Dermis blood vessel endothelial cell (primary cell): ENCODE measurements at places on chromosomes 3 and 15.

GRCh38 chr3:36893826-36894225 is 51.0 kb downstream of the TRANK1 start:
- no peak for DNase-seq

DNA sequence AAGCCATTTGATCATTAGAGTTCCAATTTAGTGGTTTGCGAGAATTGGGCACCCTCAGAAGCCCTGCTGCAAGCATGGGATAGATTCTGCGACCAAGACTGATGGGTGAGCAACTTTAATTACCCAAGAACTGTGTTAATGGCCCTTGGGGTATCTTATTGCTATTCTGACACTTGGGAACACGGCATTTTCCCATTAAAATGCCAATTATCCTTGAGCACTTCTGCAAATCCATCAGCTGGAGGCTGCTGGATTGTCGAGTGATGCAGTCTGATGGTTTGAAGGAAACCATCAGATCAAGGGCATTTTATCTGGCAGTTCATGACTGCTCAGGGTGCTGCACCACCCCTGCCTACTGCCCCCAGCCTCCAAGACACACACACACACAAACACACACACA is 183.6 kb upstream of the PROK2 start:
- no peak for DNase-seq

DNA sequence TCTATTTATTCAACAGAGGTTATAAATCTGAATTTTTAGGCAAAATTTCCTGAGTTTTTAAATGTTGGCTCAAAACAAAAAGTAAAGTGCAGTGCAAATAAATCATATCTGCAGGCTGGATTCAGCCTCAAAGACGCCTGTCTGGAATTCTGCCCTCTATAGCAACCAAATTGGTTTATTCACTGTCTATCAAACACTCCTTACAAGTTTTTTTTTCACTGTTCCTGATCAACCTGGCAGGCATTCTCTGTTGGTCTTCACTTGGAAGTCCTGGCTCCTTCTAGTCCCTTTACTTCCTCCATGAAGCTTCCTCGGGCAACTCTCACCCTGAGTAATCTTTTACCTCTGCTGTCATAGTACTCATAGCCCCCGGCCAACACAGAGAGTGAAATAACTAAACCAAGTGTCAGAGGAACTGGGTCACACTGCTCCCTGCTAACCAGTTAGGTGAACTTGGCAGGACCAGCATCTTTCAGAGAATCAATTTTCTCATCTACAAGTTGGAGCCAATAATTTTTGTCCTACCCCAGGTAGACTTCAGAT is 36.8 kb upstream of the TIPARP start:
- DNase-seq: no peak

DNA sequence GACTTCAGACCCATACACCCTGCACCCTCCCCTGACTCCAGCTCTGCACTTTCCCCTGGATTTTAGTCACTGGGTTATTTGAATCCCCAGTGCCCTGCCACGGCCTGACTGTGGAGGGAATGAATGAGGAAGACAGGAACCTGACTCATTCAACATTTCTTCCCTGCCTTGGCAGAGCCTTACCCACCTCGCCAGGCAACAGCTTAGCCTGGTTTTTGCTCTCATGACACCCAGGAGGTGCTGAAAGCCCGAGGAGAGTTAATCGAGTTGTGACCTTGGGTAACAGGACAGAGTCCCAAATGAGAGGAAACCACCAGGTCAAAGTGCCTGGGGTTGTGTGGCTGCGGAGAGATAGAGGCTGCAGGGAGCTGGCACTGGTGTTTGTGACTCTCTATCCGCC is 128.3 kb downstream of the SMAD6 start:
- peak; percentile 32 for DNase-seq

DNA sequence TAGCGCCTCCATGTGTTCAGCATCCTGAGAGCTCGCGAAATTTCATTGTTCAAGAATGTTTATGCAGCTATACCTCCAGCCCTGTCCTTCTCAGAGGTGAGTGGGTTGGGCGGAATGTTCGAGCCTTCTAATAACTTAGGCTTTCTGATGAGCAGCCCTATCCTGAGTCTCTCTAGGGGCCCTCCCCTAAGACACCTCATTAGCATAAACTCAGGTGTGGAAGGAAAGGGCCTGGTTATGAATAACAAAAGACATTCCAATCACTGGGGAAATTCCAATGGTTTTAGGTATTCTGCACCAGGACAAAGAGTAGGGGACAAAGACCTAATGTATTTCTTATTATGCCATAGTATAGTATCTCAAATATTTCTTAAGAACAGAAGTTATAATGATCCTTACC is 138.1 kb upstream of the PDZRN3 start:
- DNase-seq: no peak

DNA sequence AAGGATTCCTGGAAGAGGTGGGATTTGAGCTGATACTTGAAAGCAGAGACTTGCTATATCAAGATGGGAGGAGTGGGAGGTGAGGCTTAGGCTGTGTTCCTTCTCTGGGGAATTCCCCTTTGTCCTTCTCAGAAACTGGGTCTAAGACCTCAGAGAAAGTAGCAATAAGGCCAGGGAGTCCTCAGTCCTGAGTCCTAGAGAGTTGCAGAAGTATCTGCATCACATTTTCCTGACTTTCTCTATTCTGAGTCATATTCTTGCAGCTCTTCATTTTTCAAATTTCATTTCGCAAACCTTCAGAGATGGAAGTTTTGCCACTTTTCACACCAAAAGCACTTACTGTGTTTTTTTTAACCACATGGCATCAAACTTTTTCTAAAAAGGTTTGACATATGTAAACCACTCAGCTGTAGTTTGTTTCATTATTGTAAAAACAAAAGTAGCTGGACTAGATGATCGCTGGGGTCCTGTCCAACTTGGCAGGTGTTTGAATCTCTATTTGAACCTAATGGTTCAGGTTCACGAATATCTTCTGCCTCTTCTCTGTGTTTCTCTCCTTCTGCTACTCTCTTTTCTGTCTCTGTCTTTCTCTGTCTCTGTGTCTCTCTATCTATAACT is 21.3 kb downstream of the COLQ start:
- no peak for DNase-seq

DNA sequence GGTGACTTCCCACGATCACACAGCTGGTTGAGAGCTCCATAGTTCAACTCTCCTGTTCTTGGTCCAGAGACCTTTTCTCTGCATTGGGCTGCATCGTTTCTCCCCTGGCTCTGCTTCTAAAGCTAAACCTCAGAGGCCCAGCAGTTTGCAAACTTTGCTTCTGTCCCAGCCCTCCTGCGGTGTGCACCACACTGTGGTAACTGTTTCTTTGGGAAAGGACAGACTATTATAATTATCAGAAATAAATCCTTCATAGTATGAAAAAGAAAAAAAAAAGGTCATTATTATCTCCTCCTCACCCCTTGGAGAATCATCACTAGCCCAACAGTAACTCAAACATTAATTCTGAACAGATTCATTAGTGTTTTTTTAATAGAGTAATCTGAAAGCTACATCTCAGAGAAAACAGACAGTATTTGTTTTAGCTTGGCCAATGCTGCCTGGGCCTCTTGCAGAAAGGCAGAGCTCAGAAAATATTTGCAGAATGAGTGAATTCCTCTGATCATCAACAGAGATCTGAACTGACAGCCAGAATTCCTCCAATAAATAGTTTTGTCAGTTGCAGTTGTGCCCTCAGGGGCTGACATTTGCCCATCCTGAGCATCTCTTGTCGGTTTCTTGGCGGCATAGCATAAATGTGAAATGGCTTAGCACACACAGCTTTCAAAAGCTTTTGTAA is 52.9 kb downstream of the BFSP2 start:
- no peak for DNase-seq

DNA sequence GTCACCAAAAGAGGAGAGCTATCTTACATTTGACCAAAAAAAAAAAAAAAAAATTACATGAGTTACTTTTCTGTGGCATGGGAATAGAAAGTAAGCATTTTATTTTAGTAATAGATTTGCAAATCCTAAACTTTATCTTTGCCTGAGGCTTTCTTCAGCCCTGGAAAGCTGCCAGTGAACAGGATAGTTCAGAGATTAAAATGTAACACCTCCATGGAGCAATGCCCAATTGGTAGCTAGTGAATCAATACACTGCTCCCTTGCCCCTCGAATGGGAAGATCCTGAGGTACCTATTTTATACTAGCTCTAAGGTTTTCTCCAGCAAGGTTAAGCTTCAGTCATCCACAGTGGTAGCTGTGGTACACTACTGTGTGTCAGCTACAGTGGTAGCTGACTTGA is 867.1 kb downstream of the NAALADL2 start:
- no peak for DNase-seq

- DNase-seq: no peak
Measured at GRCh38 chr15:33148129-33148751, 46.3 kb downstream of the FMN1 start.

- DNase-seq: peak; percentile 77
Measured at GRCh38 chr15:65862682-65863081, 6.6 kb upstream of the RAB11A start.

DNA sequence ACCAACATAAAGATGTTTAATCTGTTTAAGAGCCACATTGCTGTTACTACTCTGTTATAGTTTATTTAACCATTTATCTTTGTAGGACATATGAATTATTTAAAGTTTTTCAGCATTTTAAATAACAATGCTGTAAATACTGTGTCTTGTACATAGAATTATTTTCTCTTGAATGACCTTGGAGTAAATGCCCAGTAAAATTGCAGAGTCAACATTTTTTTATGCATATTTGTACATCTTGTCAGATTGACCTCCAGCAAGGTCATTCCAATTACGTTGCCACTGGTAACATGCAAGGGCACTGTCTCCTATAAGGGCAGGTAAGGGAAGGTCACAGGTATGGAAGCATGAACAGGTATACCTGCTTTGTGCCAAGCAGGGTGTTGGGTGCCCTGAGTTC is 64.3 kb downstream of the RLBP1 start:
- no peak for DNase-seq

DNA sequence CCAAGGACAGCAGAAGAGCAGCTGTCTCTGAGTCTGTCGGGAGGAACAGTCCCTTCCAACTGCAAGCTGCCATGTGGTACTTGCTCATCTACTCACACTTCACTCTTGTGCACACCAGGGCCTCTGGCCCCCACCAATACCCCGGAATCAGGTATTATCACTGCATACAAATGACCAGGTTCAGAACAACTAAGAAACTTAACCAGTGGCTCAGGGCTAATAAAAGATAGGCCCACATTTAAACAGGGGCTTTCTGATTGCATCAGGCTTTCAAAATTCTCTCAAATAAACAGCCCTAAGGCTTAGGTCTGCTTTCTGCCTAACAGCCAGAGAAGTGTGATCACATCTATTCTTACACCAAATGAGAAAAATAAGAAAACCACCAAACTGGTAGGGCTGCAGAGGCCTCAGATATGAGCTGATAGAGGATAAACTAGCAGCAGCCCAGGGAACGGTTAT is 20.7 kb downstream of the CCDC12 start:
- DNase-seq: no peak

DNA sequence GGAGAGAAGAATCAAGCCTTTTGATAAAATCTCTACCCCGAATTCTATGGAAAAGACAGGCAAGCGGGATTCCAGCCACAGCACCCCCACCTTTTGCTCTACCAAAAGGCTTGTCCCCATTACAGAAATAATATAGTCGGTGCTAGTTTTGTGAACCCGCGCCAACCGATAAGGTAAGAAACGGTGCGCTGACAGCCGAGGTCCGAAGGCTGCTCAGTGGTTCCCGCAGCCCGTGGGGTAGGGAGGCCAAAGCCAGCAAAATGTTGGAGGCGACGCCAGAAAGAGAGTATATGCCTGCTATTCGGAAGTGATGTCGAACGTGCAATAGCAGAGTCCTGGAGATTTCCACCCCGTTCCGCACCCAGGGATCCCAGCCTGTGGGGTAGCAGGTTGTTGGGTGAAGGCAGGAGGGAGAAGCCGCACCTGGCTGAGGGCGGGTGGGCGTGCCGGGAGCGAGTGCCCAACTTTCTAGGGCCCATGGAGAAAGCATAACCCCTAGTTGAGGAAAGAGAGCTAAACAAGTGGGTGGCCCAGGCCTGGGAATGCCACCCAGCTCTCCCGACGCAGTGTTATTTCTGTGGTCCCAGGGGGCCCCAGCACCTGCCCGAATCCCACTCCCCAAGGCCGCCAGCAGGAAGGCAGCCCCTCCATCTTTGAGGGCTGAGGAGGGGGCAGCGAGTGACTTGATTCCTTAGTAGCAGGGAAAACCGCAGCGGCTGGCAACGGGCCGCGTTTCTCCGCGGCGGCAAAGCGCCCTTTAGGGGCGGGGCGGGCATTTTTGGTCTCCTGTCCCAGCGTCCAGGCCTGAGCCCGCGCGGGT is 7.9 kb upstream of the SOX2 start:
- DNase-seq: no peak

GRCh38 chr3:17643691-17644090 is 98.7 kb downstream of the TBC1D5 start:
- no peak for DNase-seq

DNA sequence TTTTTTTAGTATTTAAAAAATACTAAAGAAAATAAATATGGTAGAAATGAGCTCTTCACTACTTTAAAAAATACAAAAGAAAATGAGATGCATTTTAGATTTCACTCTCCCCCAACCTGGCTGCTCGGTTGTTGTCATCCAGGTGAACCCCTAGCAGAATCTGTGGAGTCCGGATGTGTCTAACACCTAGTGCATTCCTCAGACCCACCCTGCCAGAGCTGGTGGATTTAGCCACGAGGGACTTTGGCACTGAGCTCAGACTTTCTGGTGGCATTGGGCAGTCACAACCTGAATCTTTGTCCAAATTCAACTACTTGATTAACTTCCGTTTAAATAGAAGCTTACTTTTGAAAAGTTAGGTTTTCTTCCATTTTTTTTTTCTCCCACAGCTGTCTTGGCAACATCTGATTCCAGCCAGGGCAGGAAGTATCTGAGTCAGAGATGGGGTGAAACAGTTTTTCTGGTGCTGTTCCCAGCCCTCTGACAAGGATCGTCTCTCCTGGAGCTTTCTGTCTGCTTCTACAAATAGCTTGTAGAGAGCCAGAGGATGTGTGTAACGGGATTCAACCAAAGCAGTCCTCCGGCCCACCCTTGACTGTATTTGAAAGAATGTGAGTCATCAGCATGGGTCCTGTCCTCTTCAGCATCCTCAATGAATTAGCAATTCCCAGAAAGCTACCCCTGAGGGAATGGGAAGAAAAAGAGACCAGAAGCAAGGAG is 301.8 kb upstream of the MCTP2 start:
- no peak for DNase-seq

DNA sequence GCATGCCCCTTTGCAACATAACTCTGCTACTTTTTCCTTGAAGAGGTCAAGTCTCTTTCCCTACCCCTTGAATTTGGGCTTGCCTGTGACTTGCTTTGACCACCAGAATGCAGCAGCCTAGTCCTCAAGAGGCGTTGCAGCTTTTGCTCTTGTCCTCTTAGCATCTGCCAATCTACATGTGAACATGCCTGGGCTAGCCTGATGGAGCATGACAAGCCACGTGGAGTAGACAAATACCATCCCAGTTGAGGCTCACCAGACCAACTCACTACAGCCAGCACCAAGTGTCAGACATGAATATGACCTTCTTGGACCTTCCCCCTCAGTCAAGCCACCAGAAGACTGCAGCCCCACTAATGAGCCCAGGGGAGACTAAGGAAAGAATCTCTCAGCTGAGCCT is 32.9 kb downstream of the AMOTL2 start:
- DNase-seq: no peak

- DNase-seq: no peak
Measured at GRCh38 chr15:87736401-87736800, 520.1 kb downstream of the NTRK3 start.
